Neuronal stem cell (in vitro differentiated cells): ENCODE measurements at places on chromosomes 3 and 15.

GRCh38 chr3:147937341-147937740 lies 528.2 kb downstream of the ZIC1 start:
- DNase-seq, result no peak

- no peak for DNase-seq
These were observed 6.2 kb downstream of the SLC7A14 start for GRCh38 chr3:170579646-170580045.

GRCh38 chr15:34693053-34693744 lies 61.6 kb downstream of the GJD2 start:
- no peak for DNase-seq

GRCh38 chr3:113620091-113620490 lies 76.4 kb downstream of the USF3 start:
- no peak for DNase-seq

DNA sequence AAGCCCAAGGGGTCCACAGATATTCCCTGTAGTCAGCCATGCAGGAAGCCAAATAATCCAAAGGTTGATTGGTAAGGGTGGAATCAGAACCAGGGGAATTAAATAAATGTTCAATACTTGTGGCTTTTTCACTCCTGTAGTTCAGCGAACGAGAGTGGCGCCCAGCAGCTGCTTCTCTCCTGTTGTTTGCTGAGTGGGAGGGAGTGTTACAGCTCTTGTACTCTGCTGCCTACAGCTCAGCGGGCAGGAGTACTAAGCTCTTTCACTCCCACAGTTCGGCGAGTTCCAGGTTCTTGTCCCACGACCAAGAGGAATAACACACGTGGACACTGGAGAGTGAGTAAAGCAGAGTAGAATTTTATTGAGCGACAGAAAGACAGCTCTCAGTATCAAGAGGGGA lies 105.9 kb downstream of the MOBP start:
- no peak for DNase-seq

DNA sequence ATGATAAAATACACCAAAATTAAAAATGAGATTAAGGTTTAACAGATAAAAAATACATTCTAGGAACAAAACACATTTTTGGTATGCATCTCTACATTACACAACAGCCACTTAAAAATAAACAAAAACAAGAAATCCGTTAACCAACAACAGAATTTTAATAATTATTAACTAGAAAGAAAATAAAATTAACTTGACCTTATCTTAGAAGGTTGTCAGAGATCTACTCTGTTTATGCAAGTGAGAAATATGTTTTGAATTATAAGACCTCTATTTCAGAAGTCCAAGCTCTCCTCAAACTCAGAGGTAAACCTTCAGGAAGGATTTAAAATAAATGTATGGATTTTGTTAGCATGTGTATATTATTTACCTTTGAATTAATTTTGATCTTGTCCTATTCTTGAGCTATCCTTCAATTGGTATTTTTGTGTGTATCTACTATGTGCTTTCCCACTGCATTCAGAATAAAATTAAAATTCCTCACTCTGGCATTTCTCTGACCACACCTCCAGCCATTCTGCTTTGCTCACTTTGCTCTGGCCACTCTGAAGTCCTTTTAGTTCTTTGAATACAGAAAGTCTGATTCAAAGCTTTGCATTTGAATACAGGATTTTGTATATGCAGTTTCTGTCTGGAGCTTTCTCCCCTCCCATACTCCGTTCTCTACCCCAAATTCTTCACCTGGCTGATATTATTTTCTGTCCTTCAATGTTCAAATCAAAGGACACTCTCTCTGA lies 352.0 kb downstream of the ZBTB20 start:
- no peak for DNase-seq

DNA sequence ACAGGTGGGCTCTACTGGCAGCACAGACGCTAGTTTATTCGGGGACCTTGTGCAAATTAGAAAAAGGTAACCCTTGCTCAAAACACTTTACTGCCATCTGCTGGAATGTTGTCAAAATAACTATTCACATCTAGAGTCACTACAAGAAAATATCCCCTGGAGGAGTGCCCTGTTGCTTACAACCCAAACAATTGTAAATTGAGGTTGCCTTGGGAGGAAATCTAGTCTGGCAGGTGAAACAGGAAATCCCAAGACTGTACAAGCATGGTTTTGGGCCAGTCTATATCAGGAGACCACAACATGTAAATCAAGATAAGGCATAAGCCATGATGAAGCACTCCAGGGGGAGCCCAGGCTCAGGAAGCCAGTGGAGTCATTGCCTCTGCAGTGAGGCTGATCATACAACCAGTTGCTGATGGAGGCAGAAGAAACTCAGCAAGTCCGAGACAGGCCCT lies 136.8 kb upstream of the ACP3 start:
- DNase-seq, result peak; percentile 58

DNA sequence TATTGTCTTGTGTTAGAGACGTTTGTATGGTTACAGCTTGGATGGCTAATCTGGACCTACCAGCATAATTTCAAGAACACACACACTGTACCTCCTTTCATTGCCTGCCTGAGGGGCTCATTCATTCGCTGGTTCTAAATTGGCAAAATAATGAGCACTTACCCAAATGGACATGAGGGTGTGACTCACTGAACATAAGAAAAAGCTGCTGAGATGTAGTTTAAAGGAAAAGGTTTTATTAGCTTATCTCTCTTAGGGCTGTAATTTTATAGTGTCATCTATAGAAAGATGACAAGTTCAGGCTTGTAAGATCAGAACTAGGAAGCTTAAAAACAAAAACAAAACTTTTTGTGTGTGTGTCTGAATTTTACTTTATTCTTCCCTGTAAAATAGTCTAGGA lies 120.7 kb upstream of the WNT7A start:
- DNase-seq, result no peak

DNA sequence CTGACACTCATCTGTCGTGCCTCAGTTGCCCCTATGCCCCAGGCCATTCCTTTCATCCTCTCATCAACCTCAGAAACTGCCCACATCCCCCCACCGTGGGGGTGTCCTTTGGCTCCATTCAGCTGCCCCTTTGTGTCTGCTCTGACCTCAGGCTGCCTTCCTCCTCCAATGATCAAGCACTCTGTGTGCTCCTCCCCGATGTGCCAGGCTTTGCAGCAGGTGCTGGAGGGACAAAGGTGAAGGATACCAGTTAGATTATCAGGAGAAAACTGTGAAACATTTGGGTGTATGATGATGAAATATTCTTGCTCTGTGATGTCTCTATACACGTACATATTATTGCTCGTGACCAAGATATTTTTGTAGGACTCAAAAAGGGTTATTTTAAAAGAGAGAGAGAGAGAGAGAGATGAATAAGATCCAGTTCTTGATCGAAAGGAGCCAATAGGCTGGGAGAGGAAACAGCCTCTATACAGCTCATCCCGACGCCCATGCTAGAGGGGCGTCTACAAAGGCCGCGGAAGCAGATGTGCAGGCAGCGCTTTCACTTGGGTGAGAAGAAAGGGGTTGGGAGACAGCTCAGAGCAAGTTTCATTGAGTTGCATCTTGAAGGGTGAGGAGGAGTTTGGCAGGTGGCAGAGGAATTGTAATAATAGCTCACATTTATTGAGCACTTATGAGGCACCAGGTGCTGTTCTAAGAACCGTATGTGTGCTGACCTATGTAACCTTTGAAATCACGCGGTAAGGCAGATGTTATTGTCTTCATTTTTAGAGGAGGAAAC lies 28.3 kb upstream of the ADCY5 start:
- DNase-seq, result no peak

DNA sequence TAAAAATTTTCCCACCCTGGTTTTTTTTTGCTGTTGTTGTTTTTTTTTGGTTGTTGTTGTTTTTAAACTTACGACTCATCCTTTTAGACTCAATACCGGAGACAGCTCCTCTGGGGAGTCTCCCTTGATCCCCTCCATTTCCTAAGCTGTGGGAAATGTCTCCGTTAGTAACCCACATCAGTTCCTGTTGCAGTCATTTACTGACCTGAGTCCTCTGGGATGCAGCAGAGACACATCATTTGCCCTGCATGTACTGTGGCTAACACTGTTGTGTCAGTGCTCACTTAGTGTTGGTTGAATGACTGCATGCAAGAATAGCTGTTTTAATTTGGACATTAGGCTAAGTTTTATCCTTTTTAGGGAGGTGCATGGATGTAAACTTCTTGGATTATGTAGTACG lies 83.8 kb downstream of the MBNL1 start:
- no peak for DNase-seq

GRCh38 chr3:138875754-138876664 lies 41.3 kb upstream of the PIK3CB start:
- DNase-seq, result no peak

DNA sequence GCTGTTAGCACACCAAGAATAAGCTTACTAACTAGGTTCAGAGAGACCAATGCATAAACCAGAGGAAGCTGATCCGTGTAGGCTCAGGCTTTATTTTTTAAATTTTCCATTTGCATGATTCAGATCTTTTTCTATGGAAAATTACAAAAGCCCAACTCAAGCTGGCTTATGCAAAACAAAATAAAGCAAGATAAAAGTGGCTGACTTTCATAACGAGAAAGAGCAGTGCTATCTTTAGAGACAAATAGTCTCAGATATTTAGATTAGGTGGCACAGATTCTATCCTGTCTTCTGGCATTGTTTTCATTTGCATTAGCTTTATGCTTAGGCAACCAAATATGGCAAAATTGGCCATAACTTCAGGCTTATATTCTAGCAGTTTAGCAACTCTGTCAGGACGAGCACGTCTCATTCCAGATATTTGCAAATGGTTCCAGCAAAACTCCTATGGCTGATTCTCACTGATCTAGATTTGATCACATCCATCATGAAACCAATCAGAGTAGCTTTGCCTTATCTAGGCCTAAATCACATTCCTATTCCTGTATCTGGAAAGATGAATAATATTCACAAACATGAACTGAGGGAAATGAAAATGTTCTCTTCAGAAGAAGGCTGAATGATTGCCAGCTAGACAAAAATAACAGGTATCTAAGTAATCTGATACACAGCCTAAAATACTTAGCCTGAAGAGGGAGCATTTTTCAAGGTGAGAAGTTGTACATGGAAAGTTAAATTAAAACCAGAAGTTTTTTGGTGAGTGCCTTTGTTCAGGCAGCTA lies 216.4 kb upstream of the DPPA4 start:
- DNase-seq, result no peak

- DNase-seq, result no peak
These were observed 67.3 kb downstream of the DNAJB8 start for GRCh38 chr3:128399221-128399915.

- no peak for DNase-seq
These were observed 305.1 kb downstream of the LSAMP start for GRCh38 chr3:116140100-116140689.

DNA sequence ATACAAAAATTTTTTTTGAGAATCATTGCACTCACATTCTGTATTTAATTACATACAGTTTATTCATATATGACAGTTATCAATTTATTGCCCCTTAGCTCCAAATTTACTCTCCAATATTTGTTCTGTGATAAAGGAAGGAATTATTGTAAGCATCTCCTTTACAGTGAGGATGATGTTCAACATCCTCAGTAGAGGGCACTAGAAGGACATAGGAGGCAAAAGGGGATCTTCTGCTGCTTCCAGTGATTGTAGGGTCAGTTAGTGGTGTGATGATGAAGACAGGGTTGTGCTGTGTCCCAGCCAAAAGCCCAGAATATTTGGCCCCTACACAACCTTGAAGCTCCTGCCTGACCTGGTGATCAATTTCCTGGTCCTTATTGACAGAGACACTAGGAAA lies 89.9 kb upstream of the DCBLD2 start:
- DNase-seq, result no peak

GRCh38 chr15:40097968-40098476 lies 10.7 kb downstream of the BMF start:
- no peak for DNase-seq

DNA sequence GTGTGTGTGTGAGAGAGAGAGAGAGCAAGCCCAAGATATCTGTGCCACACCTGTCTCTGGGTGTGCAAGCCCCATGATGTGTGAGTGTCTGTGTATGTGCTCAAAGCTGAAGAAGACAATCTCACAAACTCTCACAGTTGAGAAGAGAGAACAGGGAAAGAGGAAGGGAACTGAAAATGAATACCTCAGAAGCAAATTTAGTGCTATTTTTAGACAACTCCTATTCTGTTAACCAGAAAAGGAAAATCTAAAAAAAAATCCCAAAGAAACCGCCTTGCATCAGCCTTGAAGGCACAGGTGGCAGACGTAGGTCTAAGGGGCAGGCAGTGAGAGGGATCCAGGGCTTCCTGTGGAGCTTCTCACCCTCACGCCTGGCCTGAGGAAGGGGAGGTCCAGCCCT lies 47.8 kb downstream of the ATP2B2 start:
- DNase-seq, result no peak

GRCh38 chr3:87674397-87675161 lies 384.2 kb downstream of the CGGBP1 start:
- DNase-seq, result no peak

- DNase-seq, result no peak
These were observed 92.7 kb downstream of the IL1RAP start for GRCh38 chr3:190606596-190606995.

GRCh38 chr3:195522254-195523023 lies 20.7 kb downstream of the PPP1R2 start:
- peak; percentile 26 for DNase-seq

- DNase-seq, result no peak
These were observed 196.9 kb upstream of the PRICKLE2 start for GRCh38 chr3:64422192-64422591.

GRCh38 chr3:170953229-170953628 lies 44.8 kb upstream of the EIF5A2 start:
- DNase-seq, result no peak

- DNase-seq, result no peak
These were observed 28.0 kb downstream of the ARHGAP31 start for GRCh38 chr3:119322021-119322834.

GRCh38 chr15:92586966-92587365 lies 68.6 kb downstream of the FAM174B start:
- DNase-seq, result no peak

DNA sequence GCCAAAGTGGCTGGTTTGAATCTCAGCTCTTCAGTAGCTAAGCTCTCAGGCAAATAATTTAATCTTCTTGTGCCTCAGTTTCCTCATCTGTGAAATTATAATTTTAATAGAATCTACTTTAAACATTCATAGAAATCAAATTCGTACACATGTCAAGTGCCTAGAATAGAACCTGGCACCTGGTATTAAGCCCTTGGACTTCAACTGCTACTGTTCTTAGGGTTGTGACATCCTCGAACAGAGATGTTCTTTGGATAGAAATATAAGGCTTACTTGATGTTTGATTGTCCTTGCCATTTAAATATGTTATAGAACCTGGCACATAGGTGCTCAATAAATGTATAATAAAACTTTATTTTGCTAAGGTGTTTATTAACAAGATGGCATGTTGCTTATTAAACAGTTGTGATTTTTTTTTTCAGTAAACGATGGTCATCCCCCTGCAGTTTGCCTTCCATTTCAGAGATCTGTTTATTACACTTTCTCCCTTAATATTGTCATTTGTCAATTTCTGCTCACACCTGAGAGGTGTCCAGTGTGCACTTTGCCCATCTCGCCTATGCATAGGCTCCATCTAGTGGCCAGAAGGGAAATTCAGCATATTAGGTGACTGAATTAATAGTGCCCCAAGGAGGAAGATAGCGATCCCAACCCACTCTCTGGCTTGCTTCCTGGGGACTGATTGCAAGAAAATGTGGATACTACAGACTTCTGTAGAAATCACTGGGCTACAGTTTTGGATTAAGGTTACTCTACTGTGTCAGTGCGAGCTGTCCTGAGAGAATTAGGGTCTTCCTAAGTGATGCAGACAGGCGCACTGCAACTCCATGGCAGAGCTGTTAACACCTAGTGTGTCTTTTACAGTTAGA lies 10.7 kb downstream of the IGF1R start:
- DNase-seq, result no peak

- no peak for DNase-seq
These were observed 312.2 kb upstream of the SLCO3A1 start for GRCh38 chr15:91541286-91541685.

GRCh38 chr3:56295161-56295560 lies 173.1 kb downstream of the ERC2 start:
- DNase-seq, result no peak

GRCh38 chr3:23809294-23809693 lies 3.5 kb downstream of the UBE2E1 start:
- DNase-seq, result no peak
